ENCODE measurements at places on chromosomes 7 and 10.

GRCh38 chr7:2523941-2524807 lies 4.6 kb downstream of the LFNG start:
- DNase-seq, result no peak

DNA sequence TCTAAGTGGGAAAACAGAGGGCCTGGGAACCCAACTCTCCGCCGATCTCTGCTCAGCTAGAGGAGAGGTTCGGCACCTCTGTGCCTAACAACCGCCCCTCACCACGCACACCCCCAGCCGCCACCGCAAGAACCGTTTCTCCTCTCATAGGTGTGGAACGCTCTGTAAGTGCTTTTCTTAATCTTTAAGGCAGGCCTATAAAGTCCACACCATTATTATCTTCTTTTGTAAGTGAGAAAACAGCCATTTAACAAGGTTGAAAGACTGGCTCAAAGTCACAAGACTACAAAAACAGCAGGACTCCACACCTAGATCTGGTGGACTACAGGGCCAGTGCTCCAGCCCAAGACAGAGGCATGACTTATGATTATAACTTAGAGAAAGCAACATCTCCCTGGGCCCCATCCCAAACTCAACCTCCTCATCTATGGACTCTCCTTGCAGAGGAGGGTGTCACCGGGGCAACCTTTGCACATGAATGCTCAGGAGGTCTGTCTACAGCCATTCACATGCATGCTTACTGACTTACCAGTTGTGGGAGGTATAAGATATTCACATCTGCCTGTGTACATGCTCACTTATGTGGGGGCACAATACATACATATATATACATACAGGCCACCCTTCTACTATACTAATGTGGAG lies 7.9 kb upstream of the NKX2-3 start:
- no peak for DNase-seq

DNA sequence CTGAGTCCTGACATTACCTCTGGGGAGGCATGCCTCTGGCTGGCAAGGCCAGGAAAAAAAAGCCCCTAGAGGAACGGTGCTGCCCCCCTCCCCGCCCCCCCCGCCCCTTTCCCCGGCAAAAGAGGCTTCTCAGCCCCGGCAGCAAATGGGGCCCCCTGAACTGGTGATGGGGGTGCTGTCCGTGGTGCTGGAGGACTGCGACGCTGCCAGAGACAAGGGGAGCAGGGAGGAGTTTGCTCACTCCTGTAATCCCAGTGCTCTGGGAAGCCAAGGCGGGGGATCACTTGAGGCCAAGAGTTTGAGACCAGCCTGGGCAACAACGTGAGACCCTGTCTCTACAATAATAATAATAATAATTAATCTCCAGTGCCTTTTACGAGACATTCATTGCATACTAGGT lies 23.7 kb downstream of the SRRM3 start:
- no peak for DNase-seq

GRCh38 chr7:148664324-148664723 lies 34.4 kb upstream of the CUL1 start:
- DNase-seq, result no peak

- no peak for DNase-seq
These were observed 61.2 kb downstream of the MPLKIP start for GRCh38 chr7:40073239-40073638.

- no peak for DNase-seq
These were observed 21.8 kb upstream of the KIF5B start for GRCh38 chr10:32077896-32078485.

DNA sequence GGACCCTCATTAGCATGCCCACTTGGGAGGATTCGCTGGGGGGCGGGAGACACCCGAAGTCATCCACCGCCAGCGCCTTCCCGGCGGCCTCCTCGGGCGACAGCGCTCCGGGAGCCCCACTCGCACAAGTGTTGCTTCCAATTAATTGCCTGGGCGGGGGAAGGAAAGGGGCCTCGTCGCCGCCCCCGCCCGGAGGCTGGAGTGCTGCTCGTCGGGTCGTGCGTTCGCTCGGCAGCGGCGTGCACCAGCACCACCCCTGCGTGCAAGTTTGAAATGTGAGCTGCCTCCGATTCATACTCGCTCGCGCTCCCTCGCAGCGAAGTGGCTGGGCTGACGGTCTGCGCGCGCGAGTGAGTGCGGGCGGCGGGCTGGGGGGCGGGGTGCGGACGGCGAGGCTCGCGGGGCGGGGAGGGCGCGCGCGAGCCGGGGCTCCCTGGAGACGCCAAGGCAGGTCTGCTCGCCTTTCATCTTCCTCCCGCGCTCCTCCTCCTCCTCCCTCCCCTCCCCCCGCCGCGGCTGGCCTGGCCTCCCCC lies 104.6 kb upstream of the PPIF start:
- peak; percentile 19 for DNase-seq

DNA sequence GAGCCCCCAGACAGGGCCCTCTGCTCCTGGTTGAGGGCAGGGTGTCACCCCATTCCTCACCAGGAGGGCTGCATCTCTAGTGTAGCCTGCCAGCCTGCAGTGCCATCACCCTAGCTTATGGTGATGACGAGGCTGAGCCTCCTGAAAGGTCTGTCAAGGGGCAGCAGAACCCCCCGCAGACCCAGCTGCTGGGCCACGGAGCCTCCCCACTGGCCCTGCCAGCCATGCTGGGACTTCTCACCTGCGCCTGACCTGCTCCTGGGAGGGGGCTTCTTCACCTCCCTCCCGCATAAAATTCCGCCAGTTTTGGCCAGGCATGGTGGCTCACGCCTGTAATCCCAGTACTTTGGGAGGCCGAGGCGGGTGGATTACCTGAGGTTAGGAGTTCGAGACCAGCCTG lies 40.4 kb upstream of the RASGEF1A start:
- DNase-seq, result no peak

DNA sequence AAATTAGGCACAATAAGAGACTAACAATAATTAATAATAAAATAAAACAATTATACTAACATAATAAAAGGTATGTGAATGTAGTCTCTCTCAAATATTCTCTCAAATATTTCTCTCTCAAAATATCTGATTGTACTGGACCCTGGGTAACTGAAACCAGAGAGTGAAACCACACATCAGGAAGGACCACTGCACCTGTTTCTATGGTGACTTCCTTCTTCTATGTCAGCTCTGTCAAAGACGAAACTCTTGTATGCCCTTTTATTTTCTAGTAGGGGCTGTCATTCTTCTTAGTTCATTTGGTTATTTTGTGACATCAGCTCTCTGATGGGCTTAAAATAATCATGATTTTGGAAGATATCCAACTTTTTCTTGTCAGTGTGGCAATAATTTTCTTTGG lies 428.0 kb upstream of the TPK1 start:
- DNase-seq, result no peak

- no peak for DNase-seq
These were observed 293.3 kb downstream of the USP6NL start for GRCh38 chr10:11317936-11318670.
